ENCODE measurements at places on chromosomes 5 and 9.

- DNase-seq, result no peak
Measured at GRCh38 chr9:71306134-71306533, 184.7 kb upstream of the TRPM3 start.

- DNase-seq, result no peak
Measured at GRCh38 chr9:14960881-14961280, 50.7 kb upstream of the FREM1 start.

DNA sequence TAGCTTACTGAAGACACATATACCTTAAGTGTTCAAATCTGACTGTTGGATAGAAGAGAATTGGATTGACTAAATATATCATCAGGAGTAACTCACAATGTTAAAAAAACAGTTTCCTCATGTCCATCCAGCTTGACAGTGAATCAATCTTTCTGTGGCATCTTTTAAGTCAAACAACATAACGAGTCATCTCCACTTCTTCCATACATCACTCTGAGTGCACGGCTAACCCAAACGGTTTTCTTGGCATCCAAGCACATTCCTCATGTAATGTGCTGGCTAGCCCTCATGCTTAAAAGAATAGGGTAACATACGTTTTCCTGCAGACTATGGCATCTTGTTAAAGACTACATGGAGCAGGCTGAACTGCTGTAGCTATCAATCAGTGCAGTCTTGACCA is 291.5 kb upstream of the TRPC7 start:
- DNase-seq, result no peak

- no peak for DNase-seq
Measured at GRCh38 chr5:73266176-73266738, 93.3 kb downstream of the TMEM174 start.

GRCh38 chr9:4024281-4024777 is 275.5 kb downstream of the GLIS3 start:
- no peak for DNase-seq

GRCh38 chr9:15696979-15697378 is 144.1 kb downstream of the CCDC171 start:
- no peak for DNase-seq

DNA sequence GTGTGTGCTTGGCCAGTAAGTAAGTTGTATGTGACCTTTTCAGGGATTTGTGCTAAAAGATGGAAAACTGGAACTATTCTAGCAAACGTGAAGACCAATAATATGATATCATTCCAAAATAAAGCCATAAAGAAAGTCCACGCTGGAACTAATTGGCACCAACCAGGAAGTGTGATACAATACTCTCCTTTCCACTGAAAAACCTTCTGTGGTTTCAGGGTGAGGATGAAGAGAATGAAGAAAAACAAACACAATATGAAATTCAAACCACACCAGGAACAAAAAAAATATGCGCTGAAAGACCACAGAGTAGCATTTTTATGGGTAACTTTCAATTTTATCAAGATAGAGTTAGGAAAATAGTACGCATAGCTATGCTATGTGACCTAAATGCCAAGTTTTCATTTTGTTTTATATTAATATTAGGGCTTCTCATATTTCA is 105.8 kb downstream of the EFNA5 start:
- no peak for DNase-seq

DNA sequence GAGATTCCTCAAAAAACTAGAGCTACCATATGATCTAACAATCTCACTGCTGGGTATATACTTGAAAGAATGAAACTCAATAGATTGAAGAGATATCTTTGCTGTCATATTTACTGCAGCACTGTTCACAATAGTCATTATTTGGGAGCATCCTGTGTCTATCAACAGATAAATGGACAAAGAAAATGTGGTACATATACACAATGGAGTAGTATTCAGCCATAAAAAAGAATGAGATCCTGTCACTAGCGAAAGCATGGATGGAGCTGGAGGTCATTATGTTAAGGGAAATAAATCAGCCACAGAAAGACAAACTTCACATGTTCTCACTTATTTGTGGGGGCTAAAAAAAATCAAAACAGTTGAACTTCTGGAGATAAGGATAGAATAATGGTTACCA is 505.7 kb upstream of the ARRDC3 start:
- no peak for DNase-seq

DNA sequence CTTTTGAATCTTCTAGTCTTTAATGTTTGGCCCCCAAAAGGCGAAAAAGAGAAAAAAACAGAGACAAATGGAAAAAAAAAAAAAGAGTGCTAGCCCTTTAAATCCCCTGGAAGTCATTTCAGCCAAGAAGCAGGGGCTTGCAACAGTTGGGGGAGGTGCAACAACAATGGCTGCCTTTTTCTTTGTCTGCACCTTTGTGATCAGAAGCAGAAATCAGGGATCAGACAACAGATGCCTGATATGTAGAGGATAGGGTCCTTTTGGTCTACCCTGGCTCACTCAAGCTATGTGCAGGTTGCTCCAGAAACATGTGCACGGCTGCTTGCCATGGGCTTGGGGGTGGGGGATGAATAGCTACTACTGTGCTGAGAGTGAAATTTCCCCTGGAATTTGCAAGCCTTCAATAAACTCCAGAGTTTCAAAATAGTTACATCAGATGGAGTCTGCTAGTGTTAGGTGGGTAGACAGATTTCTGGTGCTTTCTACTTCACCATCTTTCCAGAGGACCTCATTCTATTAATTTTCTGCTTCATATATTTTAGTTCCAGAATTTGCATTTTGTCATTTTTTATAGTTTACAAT is 150.9 kb downstream of the FGF18 start:
- no peak for DNase-seq

DNA sequence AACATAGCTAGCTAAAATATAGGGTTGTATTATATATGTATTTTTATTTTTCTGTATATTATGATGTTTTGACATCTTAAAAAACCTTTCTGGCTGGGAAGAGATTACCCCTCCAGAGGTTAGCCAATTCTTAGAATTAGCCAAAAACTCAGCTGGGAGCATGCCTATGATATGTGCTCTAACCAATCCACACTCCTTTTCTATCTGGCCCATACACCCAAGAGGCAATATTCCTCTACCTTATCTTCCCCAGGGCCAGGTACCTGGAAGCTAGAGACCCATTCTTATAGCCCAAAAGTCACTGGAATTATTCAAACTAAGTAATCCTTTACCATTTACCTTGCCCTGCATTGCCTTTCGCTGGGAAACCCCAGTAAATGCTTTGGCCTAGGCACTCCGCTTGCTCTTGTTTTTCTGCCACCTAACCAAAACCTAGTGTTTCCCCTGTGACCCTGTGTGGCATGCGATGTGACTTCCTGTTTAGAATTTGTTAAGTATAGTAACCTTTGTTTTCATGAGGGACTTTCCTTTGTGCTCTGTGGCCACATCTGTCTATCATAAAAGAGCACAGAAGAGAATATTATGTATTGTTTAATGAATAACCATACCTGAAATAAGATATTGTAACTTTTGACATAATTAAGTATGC is 37.4 kb downstream of the CSNK1G3 start:
- DNase-seq, result peak; percentile 72

GRCh38 chr5:156920042-156920860 is 42.8 kb downstream of the TIMD4 start:
- DNase-seq, result peak; percentile 89

GRCh38 chr5:9351546-9351945 is 194.3 kb downstream of the SEMA5A start:
- no peak for DNase-seq

- peak; percentile 8 for DNase-seq
Measured at GRCh38 chr5:157828944-157829639, 29.9 kb downstream of the CLINT1 start.

DNA sequence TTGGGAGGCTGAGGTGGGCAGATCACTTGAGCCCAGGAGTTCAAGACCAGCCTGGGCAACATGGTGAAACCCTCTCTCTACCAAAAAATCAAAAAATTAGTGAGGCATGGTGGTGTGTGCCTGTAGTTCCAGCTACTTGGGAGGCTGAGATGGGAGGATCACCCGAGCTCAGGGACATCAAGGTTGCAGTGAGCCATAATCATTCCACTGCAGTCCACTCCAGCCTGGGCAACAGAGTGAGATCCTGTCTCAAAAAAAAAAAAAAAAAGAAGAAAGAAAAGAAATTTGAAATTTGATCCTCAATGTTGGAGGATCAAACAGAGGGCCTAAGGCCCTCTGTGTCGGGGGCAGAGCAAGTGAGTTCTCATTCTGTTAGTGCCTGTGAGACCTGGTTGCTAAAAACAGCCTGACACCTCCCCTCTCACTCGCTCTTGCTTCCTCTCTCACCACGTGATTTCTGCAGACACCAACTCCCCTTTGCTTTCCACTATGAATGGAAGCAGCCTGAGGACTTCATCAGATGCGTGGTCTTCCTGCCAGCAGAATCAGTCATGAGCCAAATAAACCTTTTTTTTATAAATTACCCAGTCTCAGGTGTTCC is 8.4 kb upstream of the GOLPH3 start:
- DNase-seq, result peak; percentile 26

GRCh38 chr9:130020618-130021017 is 22.4 kb downstream of the FNBP1 start:
- no peak for DNase-seq

DNA sequence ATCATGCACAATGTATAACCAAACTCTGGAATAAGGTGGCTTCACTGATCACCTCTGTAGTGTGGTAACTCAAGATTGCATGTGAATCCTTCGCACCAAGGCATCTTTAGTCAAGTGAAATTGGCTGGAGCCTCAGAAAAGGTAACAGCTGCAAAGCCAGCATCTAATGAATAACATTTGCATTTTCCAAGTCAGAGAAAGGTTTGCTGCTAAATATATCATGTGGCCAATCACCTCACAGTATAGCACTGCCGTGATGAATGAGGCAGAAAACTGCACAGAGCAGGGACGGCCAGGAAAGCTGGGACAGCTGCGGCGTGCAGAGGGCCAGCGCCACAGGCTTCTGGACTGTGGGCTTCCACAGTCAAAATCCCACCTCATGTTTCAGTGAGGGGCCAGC is 18.5 kb downstream of the MRPS27 start:
- DNase-seq, result no peak

GRCh38 chr9:120443489-120443888 is 136.5 kb downstream of the CDK5RAP2 start:
- no peak for DNase-seq

GRCh38 chr5:68822796-68823195 is 271.0 kb upstream of the SLC30A5 start:
- no peak for DNase-seq

DNA sequence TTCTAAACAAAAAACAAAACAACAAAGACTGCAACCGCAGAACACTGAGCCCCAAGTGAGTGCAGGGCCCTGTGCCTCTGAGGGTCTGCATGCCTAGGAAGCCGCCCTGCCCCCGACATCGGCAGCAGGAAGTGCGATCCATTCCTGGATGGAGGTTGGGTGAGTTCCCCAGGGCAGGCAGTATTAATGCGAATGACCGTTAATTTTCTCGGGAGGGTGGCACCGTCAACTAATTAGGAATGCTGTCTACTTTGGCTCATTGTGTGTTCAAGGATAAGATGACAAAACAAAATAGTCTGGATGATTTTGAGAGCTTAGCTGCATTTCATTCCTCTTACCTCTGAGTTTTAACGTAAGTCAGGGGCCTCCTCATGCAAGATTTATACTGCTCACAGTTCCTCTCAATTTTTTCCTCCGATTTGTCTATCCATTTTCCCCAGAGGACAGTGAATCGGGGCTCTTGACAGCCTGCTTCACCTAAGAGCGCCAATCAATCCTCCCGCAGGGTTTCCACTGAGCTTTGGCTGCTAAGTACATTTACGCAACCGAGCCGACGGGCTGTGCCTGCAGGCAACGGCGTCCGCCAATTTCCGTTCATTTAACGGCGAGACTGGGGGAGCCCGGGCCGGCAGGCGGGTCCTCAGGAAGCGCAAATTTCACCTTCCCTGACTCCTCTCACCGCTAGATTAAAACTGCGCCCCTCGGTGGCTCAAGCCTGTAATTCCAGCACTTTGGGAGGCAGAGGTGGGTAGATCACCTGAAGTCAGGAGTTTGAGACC is 2.9 kb upstream of the NXNL2 start:
- peak; percentile 24 for DNase-seq

DNA sequence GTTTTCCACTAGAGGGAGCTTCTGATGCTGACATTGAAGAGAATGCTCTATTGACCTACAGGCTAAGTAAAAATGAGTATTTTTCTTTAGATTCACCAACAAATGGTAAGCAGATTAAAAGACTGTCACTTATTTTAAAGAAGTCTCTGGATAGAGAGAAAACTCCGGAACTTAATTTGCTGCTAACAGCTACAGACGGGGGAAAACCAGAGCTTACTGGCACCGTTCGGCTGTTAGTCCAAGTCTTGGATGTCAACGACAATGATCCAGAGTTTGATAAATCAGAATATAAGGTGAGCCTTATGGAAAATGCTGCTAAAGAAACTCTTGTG is 764 bp downstream of the PCDHA11 start:
- no peak for DNase-seq

- DNase-seq, result no peak
Measured at GRCh38 chr9:17319864-17320263, 185.0 kb downstream of the CNTLN start.

- DNase-seq, result no peak
Measured at GRCh38 chr5:81748556-81748955, 2.3 kb downstream of the SSBP2 start.

DNA sequence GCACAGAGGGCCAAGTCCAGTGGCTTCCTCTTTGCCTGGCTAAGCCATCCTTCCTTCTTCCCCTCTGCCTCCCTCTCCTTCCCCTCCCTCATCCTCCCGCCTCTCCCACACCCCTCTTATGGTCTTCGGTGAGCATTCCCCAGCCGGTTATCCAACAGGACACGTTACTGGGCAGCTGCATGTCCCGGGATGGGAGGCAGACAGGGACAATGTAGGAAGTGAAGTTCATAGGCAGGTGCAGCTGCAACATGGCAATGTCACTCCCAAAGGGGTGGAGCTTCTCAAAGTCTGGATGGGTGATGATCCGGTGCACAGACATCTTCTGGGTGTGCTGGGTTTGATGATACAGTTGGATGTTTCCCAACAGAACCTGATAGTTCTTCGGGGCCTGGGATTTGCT is 71.4 kb upstream of the SPTLC1 start:
- DNase-seq, result no peak

GRCh38 chr5:82360022-82360421 is 81.9 kb upstream of the RPS23 start:
- no peak for DNase-seq

DNA sequence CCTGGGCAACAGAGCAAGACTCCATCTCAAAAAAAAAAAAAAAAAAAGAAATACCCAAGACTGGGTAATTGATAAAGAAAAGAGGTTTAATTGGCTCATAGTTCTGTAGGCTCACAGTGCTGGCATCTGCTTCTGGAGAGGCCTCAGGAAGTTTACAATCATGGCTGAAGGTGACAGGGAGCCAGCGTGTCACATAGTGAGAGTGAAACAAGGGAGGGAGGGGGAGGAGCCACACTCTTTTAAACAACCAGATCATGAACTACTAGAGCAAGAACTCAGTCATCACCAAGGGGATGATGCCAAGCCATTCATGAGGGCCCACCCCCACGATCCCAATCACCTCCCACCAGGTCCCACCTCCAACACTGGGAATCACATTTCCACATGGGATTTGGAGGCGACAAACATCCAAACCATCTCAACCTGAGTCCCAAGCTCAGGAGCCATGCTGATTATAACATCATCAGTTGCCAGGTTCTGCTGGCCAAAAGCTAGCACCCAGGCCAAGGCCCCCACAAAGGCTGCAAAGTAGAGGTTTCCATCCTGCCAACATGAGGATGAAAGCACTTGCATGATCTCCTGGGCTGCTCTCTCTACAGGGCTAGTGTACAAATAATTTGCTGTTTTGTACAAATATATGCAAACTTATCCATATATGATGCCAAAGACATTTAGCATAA is 15.3 kb downstream of the DENND1A start:
- peak; percentile 40 for DNase-seq
